ENCODE measurements at places on chromosomes 4 and X.
A peak's percentile ranks its signal among the peaks of the same experiment; 100 is the strongest.

DNA sequence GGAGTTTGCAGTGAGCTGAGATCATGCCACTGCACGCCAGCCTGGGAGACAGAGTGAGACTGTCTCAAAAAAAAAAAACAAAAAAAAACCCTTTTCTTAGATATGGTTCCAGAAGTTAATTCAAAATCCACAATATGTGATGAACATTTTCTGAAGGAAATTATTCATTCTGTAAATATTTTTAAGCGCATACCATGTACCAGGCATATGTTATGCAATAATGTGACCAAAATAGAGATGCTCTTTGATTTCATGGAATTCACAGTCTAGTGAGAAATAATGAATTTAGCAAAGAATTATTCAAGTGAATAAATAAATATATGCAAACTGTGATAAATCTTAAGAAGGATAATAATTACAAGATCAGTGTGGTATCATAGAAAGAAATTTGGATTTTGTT is 174.7 kb downstream of the GC start:
- no peak for DNase-seq

- no peak for DNase-seq
Observed at GRCh38 chr4:176563591-176563990, 229.1 kb downstream of the VEGFC start.

GRCh38 chrX:136534131-136534530 is 2.1 kb downstream of the VGLL1 start:
- DNase-seq: no peak

DNA sequence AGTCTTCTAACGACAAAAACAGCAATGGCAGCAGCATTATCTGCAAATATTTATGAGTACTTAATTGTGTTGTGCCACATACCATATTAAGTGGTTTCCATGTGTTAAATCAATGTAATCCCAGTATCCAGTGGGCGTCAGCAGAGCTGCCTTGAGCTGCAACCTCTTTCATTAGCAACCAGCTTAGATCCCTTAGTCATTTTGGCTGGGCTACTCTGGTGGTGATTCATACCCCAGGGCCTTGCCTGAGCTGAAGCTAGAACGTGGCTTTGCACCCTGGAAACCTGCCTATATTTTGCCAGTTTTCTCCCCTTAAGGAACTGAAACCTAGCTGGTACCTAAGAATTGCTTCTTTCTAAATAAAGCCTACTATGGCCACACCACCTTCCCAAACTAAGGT is 474.3 kb upstream of the FTHL17 start:
- no peak for DNase-seq

GRCh38 chr4:79338148-79338547 is 12.3 kb upstream of the NAA11 start:
- no peak for DNase-seq

- no peak for DNase-seq
Observed at GRCh38 chr4:183571350-183571941, 66.6 kb downstream of the ING2 start.

- DNase-seq: no peak
Observed at GRCh38 chr4:66554826-66555225, 884.5 kb upstream of the EPHA5 start.

DNA sequence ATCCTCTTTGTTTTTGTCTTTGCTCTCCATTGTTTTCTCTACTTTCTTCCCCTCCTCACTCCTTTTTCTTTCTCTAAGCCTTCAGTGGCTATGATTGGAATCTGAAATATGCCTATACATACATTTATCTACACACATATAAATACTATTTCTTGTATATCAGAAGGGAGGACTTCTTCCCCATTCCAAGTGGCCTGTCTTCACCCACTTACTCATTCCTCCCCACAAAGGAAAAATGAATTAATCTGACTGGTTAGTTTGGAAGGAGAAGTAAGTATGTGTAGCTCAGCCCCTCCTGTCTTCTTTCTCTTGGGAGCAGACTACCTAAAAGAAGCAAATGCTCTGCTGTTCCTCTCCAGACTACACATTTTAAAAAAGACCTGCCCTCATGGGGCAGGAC is 17.7 kb downstream of the GUCY2F start:
- DNase-seq: no peak

DNA sequence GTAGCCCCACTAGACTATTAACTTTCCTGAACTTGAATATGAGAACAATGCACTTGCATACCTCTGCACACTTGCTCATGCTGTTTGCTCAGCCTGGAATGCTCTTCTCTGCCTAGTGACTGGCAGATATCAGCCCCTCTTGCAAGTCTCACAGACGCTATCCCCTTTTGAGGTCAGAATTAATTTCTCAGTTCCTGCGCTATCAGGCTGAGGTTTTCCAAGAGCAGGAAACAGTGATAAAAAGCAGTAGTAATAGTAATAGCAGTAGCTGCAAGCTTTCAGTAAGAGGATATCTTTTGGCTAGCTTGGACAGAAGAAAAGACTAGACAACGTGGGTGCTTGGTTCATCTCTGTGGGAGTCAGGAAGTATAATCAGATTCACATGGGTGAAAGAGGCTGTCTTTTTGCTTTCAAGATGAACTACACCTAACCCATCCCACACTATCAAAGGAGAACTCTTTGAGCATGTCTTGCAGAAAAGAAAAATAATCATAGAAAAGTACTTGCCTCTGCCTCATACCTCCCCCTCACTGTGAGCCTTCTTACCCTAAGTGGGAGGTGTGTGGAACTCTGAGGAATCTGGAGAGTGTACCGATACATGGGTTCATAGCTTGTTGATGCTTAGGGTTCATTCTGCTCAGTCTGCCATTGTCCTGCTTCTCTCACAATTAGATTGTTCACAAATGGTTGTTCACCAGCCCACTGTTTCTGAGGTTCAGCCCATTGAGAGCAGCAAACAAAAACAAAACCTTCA is 11.3 kb upstream of the DRP2 start:
- no peak for DNase-seq

GRCh38 chr4:141078871-141079270 is 54.4 kb downstream of the RNF150 start:
- DNase-seq: no peak

GRCh38 chr4:155419266-155419665 is 42.5 kb upstream of the MAP9 start:
- DNase-seq: no peak

- peak; percentile 32 for DNase-seq
Observed at GRCh38 chr4:100738196-100739165, 220.7 kb upstream of the EMCN start.

DNA sequence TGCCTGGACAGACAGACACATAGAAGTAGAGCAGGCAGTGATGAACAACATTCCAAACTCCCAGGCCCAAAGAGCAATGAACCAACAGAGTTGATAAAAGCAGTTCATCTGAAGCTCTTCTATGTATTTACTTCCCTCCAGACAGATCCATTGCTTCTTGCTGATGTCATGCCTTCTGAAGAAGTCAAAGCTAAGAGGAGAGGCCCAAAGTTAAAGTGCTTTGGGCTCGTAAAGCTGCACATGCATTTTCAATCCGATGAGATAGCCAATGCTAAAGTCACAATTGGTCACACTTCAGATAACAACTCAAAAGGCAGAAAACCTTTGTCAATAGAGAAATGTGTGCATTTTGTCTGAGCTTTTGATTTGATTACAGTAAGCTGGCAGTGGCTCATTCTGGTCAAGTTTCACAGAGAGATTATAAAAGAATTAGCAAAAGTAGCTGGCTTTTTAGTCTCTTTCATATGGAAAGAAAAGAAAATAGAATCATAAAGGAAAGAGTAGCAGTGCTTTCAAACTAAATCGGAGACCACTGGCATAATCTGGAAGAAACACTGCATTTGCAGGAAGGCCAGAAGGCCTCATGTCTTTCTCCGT is 82.0 kb downstream of the GPC4 start:
- DNase-seq: no peak

GRCh38 chr4:15368856-15369255 is 59.0 kb upstream of the C1QTNF7 start:
- DNase-seq: no peak

DNA sequence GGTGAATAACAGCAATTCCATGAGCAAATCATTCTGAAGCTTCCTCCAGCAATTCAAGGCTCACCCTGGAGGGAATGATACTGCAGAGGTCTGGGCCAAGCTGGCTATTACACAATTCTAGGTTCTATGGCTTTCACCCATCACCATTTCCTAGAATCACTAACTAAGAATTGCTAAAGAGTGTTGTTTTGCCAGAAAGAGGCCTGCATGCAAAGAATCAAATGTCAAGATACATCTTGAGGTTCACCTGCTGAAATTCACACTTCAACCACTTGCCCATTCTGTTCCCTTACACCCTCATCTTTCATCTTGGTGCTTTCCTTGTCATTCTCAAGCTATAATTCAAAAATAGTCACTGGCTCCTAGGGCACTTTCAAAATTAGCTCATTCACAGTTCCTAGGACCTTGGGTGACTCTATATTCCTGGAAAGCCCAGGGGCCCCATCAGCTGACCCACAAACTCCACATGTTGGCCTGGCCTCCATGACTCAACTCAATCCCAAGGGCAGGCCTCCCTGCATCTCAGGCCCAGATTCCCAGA is 7.0 kb downstream of the APBB2 start:
- DNase-seq: no peak

DNA sequence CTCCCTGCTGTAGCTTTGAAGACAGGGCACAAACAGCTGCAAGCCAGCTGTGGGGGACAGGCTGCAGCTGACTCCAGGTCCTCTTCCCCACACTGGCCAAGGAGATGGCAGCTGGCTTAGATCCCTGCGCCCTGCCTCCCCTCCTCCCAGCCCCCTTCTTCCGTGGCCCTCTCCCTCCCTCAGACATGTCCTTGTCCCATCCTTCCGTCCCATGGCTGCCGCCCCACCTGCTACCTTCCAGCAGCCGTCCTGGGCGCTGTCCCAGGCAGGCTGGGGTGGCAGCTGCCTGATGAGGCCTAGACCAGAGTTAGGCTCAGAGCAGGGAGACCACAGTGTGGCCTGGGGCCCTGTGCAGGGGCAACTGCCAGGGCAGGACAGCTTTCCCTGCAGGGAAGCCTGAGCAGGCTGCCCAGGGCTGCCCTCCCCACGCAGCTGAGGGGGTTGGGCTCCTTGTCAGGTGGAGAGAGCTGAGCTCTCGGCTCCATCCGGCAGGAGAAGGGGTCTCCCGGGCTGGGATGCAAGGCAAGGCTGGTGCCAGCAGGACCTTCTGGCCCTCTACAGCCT is 3.3 kb upstream of the BGN start:
- DNase-seq: no peak

- peak; percentile 20 for DNase-seq
Observed at GRCh38 chr4:107996949-107997788, 7.5 kb downstream of the HADH start.

GRCh38 chr4:1988327-1988724 is 20.4 kb downstream of the NELFA start:
- no peak for DNase-seq

DNA sequence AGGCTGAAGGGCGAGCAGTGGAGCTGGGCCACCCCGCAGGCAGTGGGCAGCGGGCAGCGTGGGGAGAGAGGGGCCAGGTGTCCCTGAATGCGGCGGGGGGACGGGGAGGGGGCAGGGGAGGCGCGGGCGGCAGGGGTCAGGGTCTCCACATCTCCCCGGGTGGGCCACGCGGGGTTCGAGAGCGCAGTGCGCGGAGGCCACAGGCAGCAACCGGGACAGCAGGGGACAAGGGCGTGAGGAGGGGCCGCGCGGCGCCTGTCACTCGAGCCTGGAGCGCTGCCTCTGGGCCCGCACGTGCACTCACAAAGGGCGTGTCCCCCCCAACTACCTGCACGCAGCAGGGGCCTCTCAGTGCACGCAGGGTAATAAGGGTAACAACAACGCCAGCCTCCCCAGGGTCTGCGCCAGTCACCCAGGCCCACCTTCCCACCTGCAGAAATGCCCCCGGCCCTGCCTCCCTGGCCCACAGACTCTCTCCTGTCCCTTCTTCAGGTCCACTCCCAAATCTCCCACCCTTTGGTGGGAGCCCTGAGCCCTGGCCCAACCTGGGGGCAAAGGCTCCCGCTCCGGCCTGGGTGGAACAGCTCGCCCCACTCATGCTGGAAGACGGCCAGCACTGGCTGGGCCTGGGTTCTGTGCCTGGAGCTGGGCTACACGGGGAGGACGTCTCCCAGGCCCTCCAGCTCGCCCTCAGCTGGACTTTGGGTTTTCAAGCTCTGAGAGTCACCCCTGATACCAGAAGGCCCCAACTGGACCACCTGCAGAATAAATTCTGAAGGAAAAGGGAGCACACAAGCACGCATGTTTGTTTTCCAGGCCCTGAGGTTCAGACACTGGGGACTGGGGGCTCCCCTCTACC is 53.2 kb downstream of the ZFYVE28 start:
- no peak for DNase-seq

DNA sequence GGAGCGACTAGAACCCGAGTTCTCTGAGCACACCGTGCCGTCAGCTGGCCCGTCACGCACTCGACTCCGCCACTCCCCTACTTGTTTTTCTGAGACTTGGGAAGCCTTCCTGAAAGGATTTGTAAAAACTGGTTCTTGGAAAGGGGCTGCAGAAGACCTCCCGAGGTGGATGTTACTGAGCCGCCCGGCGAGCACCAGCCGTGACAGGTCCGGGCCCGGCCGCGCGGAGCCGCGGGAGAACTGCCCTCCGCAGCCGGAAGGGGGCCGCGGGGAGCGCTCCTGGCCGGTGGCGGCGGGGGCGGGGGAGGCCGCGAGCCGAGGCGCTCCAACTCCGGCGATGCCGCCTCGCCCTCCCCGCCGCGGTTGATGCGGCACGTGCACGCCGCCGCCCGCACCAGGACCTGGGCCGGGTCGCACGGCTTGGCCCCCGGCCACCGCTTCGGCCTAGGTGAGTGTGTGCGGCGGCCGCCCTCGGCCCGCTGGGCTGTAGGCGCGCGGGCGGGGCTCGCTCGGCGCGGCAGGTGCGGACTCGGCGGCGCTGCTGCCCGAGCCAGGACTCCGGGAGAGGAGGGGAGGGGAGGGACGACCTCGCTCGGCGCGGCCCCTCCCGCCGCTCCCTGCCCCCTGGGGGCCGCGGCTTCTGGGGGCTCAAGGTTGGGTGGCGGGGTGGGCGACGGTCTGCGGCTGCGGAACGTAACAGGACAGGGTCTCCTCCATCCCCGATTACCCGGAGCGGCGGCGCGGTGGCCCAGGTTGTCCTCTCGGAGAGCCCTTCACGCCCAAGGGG is 1.7 kb downstream of the SPRY1 start:
- DNase-seq: peak; percentile 63

GRCh38 chr4:137238456-137239162 is 293.7 kb downstream of the PCDH18 start:
- no peak for DNase-seq

DNA sequence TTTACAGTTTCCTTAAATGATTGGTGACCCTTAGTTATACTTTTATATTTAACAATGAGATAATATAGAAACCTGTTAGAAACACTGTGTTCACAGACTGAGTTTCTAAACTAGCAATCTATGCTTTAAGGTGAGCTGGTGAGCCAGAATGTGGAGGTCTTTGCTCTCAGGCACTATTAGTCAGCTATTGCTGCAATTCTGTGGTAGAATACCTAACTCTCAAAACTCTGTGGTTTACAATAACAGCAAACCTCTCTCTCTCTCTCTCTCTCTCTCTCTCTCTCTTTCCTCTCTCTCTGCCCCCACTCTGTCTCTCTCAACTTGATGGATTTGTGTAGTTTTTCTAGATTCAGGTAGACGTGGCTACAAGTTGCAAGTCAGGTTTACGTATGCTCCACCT is 17.6 kb upstream of the LCORL start:
- no peak for DNase-seq

- no peak for DNase-seq
Observed at GRCh38 chrX:21932292-21933002, 8.1 kb upstream of the SMS start.

- peak; percentile 57 for DNase-seq
Observed at GRCh38 chr4:15729910-15730533, 27.2 kb downstream of the BST1 start.
